NCI-H2171 treated with DMSO at 0.1 percent for 48 hours (cell line): ENCODE measurements at places on chromosomes 4 and X.

- DNase-seq, result no peak
Observed at GRCh38 chrX:13892856-13893255, 76.0 kb upstream of the GPM6B start.

DNA sequence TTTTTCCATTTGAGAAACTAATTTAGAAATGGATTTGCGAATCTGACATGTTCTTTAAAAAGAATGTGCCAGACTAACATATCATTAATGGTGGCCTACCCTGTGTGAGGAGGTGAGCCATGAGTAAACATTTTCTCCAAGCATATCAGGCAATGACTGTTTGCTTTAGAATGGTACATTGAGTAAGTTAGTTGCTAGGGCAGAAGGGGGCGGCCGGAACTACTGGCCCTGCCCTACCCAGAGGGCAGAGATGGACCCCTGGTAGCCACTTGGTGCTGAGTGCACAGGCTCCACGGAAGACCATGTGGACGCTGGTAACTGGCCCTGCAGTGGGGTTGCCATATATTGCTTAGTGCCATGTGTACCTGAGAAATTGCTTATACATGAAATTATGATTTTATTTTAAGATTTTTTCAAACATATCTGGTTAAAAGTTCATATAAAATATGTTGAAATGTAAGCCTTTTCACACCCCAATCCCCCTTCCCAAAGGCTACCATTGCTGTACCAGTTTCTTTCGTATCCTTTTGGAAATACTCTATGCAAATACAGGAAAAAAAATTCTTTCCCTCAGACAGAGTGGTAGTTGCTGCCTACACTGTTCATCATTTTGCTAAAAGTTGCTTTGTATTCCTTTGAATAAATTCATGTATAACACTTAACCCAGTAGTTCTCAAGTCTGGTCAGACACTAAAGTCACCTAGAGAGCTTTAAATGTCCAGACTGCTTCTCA is 8.8 kb downstream of the FNIP2 start:
- no peak for DNase-seq

GRCh38 chrX:127558811-127559210 is 493.4 kb downstream of the ACTRT1 start:
- no peak for DNase-seq

GRCh38 chrX:155144926-155145325 is 71.3 kb upstream of the VBP1 start:
- no peak for DNase-seq

DNA sequence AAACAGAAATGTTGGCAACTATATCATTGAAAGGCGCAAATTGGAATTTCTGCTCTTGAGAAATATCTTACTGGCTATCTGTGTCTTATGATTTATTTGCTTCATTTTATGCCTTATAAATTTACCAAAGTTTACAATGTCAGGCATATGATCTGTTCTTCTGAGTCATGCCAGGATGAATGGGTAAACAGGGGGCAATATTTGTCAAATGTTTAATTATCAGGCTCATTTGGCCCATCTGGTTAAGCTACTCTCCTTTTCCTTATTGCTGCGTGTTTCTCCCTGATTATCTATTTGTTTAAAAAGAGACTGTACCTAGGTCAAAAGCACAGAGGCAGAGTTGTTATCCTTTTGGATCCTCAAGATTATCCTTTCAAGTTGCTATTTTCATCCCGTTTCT is 903.8 kb upstream of the PCDH10 start:
- DNase-seq, result peak; percentile 8

- peak; percentile 43 for DNase-seq
Observed at GRCh38 chrX:10074241-10074941, 82.4 kb upstream of the CLCN4 start.

GRCh38 chrX:13759152-13759718 is 24.7 kb downstream of the OFD1 start:
- DNase-seq, result no peak

- DNase-seq, result no peak
Observed at GRCh38 chrX:71106427-71106826, at the start of gene CXorf65. CXorf65 (minus strand) TSS chrX:71106740; CDS start chrX:71106556, 184 bp downstream.

DNA sequence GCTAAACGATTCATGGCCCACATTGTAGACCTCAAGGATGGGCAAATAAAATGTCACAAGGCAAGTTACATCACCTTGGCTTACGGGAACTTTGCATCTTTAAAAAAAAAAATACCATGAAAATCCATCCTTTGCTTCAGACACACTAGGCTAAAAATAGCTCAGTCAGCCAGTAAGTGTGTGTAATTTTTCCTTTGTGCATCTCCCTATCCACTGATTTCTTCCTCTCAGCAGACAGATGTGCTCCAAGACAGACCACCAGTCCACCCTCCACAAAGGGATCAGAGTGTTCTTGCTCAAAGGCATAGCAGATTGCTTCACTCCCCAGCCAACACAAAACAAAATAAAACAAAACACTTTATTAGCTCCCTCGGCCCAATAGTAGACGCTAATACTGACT is 14.6 kb downstream of the LDB2 start:
- no peak for DNase-seq

GRCh38 chrX:100984818-100985217 is 15.3 kb downstream of the ARL13A start:
- DNase-seq, result no peak

DNA sequence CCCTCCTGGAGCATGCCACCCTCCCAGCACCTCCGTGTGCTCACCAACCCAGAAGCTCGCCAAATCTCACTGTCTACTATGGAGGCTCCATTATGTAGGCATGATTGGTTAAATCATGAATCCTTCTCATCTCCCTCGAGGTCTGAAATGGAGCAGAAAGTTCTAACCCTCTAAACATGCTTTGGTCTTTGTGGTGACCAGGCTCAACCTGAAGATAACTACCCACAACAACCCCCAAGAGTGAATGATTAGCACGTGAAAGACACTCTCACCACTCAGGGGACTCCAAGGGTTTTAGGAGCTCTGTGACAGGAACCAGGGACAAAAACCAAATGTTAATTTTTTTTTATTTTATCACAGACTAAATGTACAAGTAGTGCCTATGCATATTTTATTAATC is 47.2 kb downstream of the APBB2 start:
- no peak for DNase-seq

DNA sequence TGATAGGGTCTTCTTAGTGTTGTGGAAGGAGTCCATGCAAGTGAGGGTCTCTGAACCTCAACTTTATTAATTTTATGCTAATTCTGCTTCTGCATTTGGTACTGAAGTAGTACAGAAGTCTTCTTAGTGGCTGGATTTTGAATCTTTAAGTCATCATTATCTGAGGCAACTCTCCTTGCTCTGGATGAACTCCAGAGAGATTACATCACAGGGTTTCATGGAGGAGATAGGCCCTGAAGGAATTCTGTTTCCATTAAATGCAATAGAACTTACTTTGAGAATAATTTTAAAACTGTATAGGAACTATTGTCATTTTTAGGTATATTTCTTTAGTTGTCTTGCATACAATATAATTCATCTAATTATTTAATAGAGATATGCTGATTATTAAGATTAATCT is 451.2 kb downstream of the FAT4 start:
- DNase-seq, result no peak

DNA sequence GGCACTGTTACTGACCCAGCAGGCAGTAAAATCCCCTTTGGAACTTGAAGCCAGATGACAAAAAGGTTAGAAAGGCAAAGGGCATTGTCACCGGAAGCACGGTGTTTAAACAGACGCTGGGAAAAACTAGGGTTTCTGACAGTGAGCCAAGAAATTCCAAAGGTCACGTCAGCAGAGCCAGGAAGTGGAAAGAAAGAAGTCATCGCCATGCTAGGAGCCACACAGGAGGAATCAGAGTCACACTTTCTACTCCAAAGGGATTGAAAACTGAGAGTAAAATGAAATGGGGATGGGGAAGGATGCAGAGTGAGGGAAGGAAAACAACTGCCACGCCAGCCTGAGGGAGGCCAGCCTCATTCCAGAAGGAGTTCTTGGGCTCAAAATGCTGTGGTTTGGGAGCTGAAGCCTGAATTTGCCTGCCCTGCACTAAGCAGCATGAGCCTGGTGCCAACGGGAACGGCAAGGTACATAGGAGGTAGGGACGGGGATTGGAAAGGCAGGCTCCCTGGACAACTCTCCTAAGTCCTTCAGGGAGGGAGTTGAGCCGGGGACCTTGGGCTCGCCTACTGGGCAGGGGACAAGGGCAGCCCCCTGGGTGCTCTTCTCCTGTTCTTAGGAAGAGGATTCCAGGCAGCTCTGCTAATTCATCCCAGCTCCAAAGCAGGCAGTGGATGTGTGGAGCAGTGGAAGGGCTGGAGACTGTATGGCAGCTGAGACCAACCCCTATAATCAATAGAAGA is 66.8 kb downstream of the SOWAHB start:
- no peak for DNase-seq

DNA sequence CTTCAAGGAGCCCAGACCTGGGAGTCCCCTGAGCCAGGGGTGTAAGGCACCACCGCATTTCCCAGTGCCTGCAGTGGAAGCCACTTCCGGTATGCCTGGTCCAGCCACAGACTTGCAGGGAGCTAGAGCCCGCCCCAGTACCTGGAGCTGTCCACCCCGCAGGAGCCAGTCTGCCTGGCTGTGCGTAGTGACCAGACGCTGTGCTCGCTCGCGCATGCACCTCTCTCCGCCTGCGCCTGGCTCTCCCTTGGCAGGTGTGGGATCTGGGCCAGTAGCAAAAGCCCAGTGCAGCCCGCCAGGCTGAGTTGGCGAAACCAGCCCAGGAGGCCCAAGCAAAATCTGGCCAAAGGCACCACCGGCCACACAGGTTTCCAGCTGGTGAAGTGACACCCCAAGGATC is 973.7 kb upstream of the AGA start:
- DNase-seq, result no peak

GRCh38 chrX:150198776-150199175 is 164.3 kb upstream of the MAMLD1 start:
- no peak for DNase-seq

DNA sequence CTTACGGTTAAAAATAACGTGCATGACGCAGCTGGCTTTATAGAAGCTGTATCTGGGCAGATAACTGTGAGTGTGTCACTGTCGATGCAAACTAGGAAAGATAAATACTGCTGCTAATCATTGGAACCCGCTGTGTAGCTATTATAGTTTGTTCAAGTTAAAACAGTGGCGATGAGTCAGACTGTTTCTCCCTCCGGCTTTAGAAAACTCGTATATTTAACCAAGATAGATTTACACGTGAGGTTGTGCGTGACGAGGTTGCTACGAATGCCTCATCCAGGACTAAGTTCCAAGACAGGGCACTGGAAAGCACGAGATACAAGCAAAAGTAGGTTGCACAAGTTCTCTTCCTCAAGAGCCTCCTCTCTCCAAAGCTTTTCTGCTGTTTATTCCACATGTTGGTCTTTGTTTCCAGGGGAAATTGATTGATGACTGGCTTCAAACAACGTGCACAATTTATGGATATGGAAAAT is 270.7 kb downstream of the FBXW7 start:
- DNase-seq, result no peak

DNA sequence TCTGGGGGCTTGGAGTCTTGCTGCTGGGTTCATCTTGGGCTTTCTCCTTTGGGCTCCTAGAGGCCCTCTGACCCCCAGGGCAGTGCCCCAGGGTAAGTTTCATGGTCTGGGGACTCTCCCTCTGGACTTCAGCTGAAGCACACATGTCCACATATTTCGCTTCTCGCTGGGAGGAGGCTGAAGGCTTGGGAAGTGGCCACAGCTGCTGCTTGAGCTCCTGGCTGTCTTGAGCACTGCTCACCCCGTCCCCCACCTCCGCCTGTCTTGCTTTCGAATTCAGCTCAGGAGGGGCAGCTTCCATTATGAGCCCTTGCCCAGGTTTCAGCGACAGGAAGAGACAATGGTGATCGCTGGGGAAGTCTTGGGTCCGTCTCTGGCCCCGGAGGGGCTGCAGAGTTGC is 3.7 kb downstream of the C4orf54 start:
- no peak for DNase-seq

- no peak for DNase-seq
Observed at GRCh38 chr4:144355811-144356757, 215.6 kb upstream of the GYPA start.

- DNase-seq, result no peak
Observed at GRCh38 chr4:44421330-44422065, 27.1 kb downstream of the KCTD8 start.

- DNase-seq, result no peak
Observed at GRCh38 chrX:151773434-151773833, 38.9 kb downstream of the CNGA2 start.

DNA sequence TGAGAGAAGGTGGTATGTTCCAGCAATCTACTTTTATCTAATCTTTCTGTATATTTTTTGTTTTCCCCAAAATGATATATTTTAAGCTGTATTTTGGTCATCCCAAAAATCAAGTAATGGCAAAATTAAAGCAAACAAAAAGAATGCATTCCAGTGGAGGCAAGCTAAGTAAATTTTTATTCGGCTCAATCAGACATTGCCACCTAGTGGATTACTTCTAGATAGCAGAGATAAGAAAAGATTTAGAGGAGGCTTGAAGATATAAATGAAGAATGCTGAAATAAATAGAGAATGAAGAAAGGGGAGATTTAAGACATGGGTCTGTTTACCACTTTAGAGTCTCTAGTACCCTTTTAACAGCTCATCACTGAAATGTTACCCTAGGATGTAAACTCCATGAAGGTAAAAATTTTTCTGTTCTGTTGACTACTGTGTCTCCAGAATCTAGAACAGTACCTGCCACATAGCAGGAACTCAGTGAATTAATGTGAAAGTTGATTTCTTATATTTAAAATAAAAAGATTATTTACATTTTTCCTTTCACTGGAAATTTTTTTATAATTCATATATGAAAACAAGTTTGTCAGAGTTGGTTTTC is 110.9 kb upstream of the ANK2 start:
- DNase-seq, result peak; percentile 40

- no peak for DNase-seq
Observed at GRCh38 chr4:40448875-40449274, 113.7 kb downstream of the CHRNA9 start.

DNA sequence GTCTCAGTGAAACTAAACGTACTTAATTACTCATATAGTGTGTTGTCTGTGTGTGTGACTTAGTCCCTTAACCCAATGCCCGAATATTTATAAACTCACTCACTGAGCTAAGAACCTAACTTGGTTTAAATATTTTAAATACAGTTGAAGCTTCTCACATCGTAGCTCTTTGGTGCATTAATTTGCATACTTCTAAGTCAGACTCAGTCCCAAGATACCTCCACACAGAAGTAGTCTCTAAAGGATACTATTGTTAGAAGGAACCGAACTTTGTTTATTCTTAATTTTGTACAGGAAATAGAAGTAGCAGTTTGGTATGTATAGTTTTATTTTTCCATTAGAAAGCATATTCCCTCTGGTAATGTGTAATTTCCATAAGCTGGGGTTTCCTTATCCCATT is 54.0 kb upstream of the NKAP start:
- DNase-seq, result no peak

GRCh38 chr4:70722199-70722791 is 531 bp downstream of the RUFY3 start:
- peak; percentile 52 for DNase-seq

GRCh38 chr4:163566257-163566796 is 71.8 kb downstream of the TMA16 start:
- DNase-seq, result no peak
